Fibroblast of skin of right biceps (primary cell): ENCODE measurements at places on chromosomes 16 and 17.

- DNase-seq, result no peak
Observed at GRCh38 chr16:75389096-75389690, 44.1 kb downstream of the CFDP1 start.

GRCh38 chr17:12020642-12021622 is at the start of gene MAP2K4:
MAP2K4 (plus strand) TSS chr17:12020877; CDS start chr17:12020887, 10 bp downstream.
- peak; percentile 88 for DNase-seq

- no peak for DNase-seq
Observed at GRCh38 chr17:58127846-58128245, 20.3 kb upstream of the OR4D1 start.

DNA sequence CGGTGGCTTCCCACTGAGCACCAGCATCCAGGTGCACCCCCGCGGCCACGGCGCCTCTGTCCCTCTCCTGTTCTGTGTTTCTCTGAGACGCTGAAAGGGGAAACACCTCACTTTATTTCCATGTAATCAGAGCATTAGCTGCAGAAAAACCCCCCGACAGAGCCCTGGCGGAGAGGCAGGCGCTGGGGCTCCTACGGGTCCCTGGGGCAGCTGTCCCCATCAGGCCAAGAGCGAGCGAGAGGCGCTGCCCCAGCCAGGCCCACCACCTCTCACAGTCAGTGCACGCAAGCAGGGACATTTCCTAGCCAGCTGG is 27.1 kb upstream of the CHMP6 start:
- no peak for DNase-seq

DNA sequence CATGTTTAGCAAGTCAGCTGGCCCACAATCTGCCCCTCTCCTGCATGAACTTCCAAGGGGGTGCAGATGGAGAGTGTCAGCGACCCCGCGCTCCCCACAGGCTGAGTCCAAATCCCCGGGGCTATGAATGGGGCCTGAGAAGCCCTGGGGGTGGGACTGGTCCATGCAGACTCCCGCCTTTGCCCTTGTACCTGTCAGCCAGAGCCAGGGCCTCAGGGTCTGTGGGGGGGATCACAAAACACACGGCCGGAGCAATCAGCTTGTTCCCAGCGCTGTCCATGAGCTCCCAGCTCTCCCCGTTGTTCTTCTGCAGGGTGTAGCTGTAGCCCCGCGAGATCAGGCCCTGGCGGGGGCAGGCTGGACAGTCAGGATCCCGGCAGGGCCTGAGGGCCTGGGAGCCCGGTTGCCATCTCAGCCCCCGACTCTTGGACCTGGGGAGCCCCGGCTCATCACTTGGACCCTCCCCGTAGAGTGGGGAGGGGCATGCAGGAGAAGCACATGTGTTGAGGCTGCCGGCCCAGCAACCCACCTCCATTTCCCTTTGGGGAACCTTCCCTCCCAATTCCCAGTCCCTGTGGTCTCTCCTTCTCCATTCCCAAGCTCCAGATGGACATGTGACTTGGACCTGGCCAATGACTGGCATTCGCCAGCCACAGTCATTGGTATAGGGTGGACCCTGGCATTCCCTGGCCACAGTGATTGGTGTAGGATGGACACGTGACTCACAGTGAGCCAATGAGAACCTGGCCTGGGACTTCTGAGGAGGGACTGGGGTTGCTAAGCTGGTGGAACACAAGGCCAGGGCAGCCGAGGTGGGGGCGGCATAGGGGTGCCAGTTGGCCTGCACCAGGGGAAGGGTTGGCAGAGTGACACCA is 42.4 kb downstream of the PPL start:
- no peak for DNase-seq

- no peak for DNase-seq
Observed at GRCh38 chr17:7466639-7467341, 12.6 kb downstream of the ZBTB4 start.

- DNase-seq, result no peak
Observed at GRCh38 chr17:34841467-34841866, 119.8 kb downstream of the CCT6B start.

DNA sequence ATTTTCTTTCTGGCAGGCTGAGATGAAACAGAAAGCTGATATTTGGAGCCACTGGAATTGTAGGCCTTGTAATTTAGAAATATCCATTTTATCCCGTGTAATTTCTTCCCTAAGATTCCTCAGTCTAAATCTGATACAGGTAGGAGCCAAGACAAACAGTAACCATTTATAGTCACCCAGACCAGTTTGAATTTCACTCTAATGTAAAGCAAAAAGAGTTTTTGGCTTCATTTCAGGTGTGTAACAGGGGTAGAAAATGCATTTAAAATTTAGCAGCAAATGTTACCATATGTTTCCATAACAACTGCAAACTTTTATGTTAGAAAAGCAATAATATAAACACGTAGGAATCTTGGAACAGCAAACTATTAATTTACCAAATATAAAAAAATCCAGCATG is 249.4 kb downstream of the FTO start:
- DNase-seq, result no peak

DNA sequence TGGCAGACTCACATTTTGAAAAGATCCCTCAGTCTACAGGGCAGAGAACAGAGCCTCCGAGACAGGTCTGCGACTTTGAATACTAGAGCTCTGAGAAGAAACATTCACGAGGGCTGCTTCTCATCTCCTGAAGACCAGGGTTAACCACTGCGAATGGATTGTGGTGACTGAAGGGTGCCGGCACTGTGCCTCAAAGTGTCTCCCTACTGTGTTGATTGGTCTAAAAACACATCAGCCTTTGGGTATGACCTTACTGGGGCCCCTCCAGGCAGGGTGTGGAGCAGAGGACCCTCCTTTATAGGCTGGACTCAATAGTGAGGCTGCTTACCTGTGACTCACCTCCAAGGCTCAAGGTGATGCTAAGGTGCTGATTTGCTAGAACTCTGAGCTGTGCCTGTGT is 2.6 kb upstream of the LGALS9 start:
- DNase-seq, result no peak

- DNase-seq, result peak; percentile 53
Observed at GRCh38 chr16:21603928-21604327, 4.6 kb downstream of the METTL9 start.

DNA sequence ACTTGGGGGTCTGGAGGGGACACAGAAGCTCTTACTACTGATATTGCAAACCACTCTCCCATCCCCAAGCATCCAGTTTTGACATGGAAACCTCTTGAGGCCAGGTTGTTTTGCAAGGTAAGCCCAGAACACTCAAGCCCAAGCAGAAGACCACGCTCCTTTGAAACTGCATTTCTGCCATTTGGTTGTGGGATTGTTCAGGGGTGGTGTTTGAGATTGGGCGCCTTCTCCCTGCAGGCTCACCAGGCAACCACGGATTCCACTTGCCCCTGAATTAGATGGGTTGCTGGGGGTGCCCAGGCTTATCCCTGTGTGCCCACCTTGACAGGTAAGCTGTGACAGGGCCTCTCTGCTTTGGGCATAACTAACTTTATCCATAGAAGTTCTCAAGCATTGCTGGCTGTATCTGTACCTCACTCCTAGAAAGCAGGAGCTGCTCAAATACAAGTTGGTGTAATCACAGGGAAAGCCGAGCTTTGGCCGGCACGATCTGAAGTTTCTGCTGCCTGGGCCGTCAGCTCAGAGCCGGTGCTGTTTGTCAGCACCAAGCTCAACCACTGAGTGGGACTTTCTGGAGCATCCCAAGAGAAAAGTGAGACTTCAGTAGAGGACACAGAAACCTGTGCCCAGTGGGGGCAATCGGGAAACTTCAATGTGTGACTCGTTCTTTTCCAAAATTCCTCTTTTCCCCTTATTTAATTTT is 93.6 kb downstream of the CYLD start:
- no peak for DNase-seq

GRCh38 chr16:78925083-78925767 is 675.3 kb downstream of the MAF start:
- DNase-seq, result no peak

DNA sequence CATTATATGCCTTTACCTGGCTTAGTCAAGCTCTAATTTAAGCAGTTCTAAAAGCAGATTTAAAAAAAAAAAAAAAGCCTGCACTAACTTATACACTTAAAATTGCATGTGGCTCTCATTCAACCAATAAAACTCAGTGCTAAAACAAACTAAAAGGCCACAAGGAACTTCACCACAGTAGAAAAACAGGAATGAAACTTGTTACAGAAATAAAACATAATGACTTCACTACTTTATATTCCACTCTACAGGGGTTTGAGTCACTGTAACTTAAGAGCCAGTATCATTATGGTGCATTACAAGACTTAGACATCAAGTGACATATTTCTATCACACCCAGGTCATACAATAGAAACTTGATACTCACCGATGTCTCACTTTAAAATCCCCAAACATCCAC is 11.1 kb downstream of the CA10 start:
- no peak for DNase-seq

- no peak for DNase-seq
Observed at GRCh38 chr16:4010225-4011158, 105.8 kb downstream of the ADCY9 start.

DNA sequence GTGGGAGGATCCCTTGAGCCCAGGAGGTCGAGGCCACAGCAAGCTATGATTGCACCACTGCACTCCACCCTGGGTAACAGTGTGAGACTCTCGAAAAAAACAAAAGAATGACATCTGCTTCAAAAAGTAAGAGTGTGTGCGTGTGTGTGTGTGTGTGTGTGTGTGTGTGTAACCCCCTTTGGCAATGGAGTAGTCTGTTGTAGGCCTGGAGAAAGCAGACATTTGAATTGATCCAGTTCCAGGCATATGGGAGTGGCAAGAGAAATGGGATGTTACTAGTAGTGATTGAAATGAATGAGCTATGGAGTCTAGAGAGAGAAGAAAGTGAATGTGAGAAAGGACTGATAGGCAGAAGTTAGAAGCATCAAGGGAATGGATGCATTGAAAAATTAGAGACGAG is 9.9 kb downstream of the CASC3 start:
- DNase-seq, result no peak

DNA sequence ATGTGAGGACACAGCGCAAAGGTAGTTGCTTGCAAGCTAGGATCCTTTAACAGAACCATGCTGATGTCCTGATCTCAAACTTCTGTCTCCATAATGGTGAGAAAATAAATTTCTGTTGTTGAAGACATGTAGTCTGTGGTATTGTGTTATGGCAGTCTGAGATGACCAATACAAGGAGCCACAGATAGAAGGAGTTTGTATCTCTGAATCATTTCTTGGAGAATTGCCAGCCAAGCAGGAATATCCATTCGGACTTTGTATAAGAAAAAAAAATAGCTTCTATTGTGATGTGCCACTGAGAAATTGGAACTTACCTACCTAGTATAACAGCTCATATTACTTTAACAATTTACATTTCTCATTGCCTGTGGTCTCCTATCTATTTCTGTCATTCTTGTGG is 447.6 kb upstream of the CA10 start:
- DNase-seq, result peak; percentile 54

DNA sequence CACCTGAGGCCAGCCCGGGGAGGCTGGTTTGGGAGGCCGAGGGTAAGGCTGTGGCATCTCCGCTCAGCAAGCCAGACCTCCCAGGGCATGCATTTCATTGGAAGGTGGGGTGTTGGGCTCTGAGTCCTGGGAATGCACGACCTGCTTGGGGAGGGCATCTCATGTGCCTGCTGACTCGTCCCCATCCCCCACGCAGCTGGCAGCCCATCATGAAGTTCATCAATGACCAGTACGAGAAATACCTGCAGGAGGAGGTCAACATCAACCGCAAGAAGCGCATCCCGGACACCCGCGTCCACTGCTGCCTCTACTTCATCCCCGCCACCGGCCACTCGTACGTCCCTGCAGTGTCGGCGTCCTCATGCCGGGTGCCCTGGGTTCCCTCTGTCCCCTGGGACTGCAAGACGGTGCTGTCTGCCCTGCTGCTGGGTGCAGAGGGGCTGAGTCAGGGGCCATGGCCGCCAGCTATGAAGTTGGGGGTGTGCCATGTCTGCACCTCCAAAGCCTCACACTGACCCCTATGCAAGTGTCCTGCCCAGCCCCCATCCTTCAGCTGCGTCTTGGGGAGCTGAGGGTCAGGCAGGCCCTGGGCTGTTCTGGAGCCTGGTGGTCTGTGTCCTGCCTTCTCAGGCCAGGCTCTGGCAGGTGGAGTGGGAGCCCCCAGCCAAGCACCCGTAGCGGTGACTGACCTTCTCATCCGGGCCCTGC is 347.9 kb downstream of the SEC14L1 start:
- DNase-seq, result no peak

- no peak for DNase-seq
Observed at GRCh38 chr17:8160741-8161221, 2.0 kb downstream of the VAMP2 start.

DNA sequence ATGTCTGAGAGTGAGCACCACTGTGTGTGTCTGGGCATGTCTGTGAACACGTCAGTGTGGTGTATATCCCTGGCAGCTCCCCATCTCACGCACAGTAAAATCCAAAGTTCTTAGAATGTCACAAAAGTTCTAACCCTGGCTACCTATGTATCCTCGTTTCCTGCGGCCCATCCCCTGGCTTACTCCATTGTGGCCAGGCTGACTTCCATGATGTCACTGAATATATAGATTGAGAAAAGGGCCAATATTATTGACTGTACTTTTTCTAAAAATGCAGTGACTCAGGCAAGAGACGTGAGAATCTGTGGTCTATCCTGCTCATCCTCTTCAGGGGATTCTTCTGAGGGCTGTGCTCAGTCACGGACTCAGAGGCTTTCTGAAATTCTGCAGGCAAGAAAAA is 963 bp upstream of the METTL22 start:
- peak; percentile 37 for DNase-seq

- no peak for DNase-seq
Observed at GRCh38 chr16:72240466-72240865, 68.5 kb upstream of the PMFBP1 start.

DNA sequence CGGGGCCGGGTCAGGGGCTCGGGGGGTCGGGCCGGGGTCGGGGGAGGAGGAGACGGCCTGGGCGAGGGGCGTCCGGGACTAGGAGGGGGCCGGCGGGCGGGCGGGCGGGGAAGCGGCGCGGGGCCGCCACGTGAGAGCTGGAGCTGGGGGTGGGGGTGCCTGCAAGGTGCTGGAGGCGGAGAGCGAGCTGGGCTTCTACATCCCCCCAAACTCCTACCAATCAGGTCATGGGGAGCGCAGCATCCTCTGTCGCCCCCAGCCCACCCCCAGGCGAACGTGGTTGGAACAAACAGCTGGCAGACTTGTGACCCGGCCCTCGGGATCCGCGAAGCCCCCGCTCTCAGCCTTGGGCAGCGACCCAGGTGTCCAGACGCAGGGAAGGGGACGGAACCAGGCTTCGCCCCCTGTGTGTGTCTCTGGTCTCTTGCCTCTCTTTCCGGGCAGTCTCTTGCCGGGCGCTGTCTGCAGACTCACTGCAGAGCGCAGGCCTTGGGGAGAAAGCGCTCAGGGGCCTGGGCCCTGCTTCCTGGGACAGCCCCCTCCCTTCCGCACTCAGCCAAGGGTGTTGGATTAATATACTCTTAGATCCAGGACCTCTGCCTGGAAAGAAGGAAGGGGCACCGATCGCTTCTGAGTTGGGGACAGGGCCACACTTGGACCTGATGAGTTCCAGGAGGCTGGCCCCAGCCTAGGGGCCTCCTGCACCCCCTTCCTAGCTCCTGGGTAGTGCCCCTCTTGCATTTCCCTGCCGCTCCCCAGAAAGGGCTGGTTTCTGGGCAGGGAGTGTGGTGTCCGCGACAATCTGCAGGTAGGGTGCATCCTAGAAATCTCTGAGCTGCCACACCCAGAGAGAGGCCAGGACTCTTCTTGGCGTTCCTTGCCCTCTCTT is 722 bp downstream of the RASL10B start:
- DNase-seq, result no peak

GRCh38 chr17:16911141-16911937 is 60.6 kb downstream of the TNFRSF13B start:
- DNase-seq, result no peak
